ENCODE measurements at places on chromosomes 11 and 22. TPM values are rescaled to one million over a fixed set of nuclear protein-coding genes. Genes with fewer than 3 reads are reported as not detected.

LRRN4CL gene
- total RNA-seq = 0.16 TPM

DNA sequence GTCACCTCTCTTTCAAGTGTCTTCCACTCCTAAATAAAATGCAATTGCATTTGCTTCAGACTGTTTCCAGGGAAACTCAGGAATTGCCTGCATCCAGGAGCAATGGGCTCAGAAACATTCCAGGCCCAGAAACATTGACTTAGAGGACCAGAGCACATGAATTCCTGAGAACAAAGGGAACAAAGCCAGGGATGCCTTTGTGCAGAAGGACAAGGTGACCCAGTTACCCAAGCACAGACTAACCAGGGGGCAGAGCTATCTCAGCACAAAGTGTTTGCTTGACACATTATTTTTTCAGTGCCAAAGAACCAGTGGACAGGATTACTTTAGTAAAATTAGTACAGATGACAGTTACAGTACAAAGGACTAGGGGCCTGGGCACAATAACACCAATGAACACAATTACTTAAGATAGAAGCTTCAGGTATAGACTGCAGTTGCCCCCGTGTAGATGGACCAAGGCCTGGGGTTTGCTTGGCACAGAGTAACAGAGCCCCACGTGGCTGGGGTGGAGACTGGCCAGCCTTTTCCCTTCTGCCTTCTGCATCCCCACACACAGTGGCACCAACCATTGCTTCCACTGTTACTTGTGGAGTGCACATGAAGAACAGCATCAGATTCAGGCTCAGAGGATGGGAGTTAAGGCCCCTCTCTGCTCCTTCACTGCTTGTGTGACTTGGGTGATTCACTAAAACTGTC, 500.8 kb downstream of the INSC start:
- no peak for DNase-seq

- no peak for DNase-seq
Observed at GRCh38 chr22:49368976-49369725, 458.5 kb downstream of the BRD1 start.

DNA sequence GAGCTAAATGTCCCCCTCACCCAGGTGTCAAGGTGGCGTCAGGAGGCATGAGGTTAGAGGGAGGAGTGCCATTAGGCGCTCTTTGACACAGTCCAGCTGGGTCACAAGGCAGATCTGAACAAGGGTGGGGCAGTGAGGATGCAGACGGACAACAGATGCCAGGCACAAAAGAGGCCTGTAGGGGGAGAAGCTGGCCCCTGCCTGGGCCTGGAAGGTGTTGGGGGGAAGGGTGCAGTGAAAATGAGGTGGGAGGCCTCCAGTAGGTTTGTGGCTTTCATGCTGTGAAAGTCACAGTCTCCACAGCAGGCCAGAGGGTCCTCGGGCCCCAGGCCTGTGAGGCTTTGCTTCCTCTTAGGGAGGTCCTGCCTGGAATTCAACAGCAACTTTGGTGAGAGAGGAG, 85.0 kb upstream of the PLET1 start:
- DNase-seq = no peak

All from occipital lobe (tissue), 3 donors.